ENCODE measurements at places on chromosomes 4 and X.

- DNase-seq: peak; percentile 50
Measured at GRCh38 chr4:70505151-70505748, 13.1 kb upstream of the AMTN start.

- DNase-seq: peak; percentile 49
Measured at GRCh38 chr4:4524364-4524763, 17.5 kb downstream of the STX18 start.

- DNase-seq: no peak
Measured at GRCh38 chrX:21529771-21530170, 128.4 kb downstream of the KLHL34 start.

DNA sequence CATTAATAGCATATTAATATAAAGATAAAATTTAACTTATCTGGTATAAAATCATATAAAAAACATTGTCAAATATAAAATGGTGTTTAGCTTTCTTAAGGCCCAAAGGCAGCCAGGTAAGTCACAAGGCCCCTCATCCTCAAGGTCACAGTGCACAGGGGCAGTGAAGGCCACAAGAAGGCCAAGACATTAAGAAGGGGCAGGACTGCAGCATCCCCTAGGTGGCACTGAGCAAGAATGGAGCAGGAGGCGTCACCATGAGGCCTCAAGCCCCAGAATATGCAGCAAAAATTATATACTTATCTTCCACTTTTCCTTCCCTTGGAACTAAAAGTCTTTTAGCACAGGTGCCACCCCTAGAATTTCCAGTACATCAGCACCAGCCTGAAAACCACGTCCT, 49.5 kb upstream of the MAGEA8 start:
- no peak for DNase-seq

- no peak for DNase-seq
Measured at GRCh38 chr4:72375073-72375736, 193.8 kb downstream of the ADAMTS3 start.

- DNase-seq: no peak
Measured at GRCh38 chr4:173866322-173867026, 336.4 kb upstream of the HAND2 start.

DNA sequence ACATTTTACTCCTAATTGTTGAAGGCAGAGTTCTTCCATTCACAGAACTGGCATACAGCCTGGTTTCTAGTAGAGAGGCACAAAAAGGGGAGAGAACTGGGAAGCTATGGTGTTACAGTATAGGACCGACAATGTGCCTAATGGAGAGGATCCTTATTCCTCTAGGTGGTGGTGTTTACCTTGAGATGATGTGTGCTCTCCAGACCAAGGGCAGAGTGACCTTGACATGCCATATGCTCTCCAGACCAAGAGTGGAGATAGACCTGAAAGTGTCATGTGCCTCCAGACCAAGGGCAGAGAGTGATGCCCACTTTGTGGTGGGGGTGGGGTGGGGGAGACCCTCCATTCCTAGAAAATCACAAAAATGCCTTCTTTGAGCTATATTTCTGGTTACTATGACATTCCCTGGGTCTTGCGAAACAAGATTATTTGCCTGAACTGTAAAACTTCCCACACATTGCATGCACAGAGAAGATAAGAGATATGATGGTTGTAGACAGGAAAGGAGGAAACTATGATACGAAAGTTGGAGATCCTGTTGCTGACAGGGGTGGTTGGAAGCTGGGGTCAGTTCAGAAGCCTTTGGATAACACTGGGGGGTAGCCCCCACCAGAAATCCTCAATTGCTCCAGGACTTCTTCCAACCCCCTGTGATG, 119.7 kb downstream of the TEX13C start:
- DNase-seq: no peak

- DNase-seq: no peak
Measured at GRCh38 chr4:2256156-2256731, 5.7 kb downstream of the MXD4 start.

GRCh38 chr4:136009258-136009832, 1522.9 kb downstream of the PCDH18 start:
- no peak for DNase-seq

DNA sequence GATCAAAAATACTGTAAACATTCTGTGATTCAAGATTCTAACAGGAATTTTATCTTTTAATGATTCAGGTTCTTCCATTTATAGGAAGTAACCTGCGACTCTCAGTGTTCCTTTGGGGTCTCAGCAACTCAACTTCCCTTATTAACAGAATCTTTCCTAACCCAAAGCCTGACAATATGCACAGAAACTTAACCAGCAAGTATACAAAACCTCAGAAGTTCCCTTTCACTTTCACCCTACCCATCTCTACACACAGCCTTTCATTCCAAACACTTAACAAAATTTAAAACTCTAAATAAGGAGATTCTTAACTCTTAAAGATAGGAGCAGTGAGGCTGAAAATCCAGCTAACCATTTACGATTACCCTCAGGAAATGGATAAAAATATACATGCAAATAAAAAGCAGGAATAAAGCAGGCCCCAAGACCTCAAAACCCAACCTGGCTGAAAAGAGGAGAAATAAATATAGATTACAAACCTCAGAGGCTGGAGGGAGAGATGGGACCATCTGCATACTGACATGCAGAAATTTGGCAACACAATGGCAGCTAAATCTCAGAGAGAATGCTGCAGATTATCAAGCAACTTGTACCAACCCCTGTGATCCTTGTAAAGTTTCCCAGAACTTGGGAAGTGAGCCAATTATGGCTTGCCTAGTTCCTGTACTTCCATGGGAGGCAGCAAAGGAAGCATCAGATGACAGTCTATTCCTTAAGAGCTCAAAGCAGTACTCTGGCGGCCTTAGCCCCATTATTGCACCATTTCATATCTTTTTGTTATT, 101.0 kb downstream of the ATP11C start:
- no peak for DNase-seq

GRCh38 chrX:146173742-146174141, 356.1 kb downstream of the SLITRK2 start:
- no peak for DNase-seq

Measured in CD4-positive, alpha-beta T cell treated with Interleukin-15 for 4 hours (primary cell).